ENCODE measurements at places on chromosomes 4 and X.

- no peak for DNase-seq
These were observed 37.1 kb downstream of the VEGFC start for GRCh38 chr4:176755613-176756012.

- DNase-seq = no peak
These were observed 55.0 kb upstream of the GAB1 start for GRCh38 chr4:143281507-143282190.

DNA sequence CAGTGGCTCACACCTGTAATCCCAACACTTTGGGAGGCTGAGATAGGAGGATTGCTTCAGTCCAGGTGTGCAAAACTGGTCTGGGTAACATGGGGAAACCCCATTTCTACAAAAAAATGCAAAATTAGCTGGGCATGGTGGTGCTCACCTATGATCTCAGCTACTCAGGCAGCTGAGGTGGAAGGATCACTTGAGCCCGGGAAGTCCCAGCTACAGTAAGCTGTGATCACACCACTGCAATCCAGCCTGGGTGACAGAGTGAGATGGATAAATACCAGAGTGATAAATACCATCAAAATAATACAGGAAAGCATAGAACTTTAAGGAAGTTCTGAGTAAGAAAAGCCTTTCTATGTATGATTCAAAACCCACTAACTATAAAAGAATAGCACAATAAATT, 52.8 kb downstream of the LRBA start:
- DNase-seq = no peak

- DNase-seq = no peak
These were observed 211.3 kb downstream of the ARHGAP10 start for GRCh38 chr4:147943159-147943638.

- no peak for DNase-seq
These were observed 365.9 kb downstream of the CXXC4 start for GRCh38 chr4:104128850-104129213.

DNA sequence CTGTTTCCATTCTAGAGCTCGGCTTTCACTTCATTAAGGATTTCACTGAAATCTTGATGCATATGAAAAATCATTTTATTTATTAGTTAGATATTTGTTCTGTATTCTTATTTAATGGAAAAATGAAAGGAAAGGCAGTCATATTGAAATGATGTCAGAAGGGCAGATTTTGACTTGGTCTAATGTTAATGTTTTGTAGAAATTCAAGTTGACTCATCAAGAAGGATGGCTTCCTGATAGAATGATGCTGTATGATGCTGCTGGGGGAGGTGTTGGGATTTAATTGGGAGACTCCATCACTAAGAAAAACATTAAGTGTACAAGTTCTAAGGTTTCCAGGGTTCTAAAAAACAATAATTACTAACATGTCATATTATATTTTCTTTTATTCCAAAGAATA, 204.8 kb downstream of the PDGFC start:
- no peak for DNase-seq
